ENCODE measurements at places on chromosomes 2 and 18.

DNA sequence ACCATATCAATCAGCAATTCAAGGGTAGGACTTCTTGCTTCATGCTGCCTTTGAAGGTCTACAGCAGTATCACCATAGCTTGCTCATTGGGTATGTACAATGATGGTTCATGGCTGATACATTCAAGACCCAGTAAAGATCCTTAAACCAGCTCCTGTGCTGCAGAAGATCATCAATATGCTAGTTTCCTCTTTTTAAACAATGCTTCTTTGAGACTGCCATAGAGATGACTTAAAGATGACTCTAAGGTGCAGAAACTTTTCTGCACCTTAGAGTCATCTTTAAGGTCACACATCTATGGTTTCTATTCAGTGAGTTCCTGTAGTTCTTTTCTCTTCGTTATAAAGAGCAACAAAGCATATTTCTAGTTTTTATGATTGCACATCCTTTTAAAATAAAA, 102.8 kb upstream of the KLHL14 start:
- DNase-seq = no peak

GRCh38 chr2:36584148-36584794, 13.7 kb downstream of the FEZ2 start:
- no peak for DNase-seq

- no peak for DNase-seq
Measured at GRCh38 chr2:101751276-101751815, 53.8 kb downstream of the MAP4K4 start.

GRCh38 chr2:11669454-11670291, at the start of gene NTSR2:
Gene NTSR2 (minus strand): TSS chr2:11670195. CDS start chr2:11670129, 66 bp downstream.
- no peak for DNase-seq

- DNase-seq = no peak
Measured at GRCh38 chr2:138703242-138703641, 76.9 kb downstream of the NXPH2 start.

GRCh38 chr2:109185821-109186570, 57.0 kb downstream of the SH3RF3 start:
- DNase-seq = no peak

GRCh38 chr18:13836559-13836958, 12.6 kb downstream of the MC5R start:
- no peak for DNase-seq

DNA sequence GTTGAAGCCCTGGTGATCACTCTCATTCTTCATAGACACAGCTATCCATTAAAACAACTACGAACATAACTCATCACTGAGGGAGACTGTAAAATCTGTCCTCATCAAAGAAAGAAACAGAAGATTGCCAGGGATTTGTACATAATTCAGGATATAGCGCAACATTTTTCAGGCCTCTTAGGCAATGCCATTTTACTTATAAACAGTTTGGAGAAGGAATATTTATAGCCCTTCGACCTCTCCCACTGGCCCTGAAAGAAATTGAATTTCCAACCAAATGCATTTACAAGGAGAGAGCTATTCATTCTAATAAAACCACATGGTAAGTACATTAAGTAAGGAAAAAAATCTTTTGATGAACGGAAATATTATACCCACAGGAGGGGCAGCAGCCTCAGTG, 295.0 kb downstream of the RAD51AP2 start:
- DNase-seq = no peak

- no peak for DNase-seq
Measured at GRCh38 chr18:11047156-11047555, 102.2 kb downstream of the PIEZO2 start.

DNA sequence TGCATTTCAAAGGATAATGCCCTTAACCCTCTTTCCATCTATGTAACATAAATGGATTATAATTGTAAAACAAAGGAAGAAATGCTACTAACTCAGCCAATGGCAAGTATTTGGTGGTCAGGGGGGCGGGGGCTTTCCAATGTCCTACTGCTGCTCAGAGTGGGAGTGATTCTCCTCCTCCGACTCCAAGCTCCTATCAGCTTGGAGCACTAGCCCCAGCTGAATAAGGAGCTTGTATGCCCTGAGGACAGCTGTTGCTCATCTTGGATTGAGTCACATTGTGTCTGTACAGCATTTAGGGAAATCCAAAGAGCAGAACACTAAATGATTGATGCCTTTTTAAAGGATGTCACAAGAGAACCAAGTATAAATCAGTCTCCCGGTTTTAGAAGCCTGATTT, 105.6 kb upstream of the ZNF521 start:
- no peak for DNase-seq

- DNase-seq = no peak
Measured at GRCh38 chr18:53422896-53423295, 801.6 kb downstream of the MBD2 start.

DNA sequence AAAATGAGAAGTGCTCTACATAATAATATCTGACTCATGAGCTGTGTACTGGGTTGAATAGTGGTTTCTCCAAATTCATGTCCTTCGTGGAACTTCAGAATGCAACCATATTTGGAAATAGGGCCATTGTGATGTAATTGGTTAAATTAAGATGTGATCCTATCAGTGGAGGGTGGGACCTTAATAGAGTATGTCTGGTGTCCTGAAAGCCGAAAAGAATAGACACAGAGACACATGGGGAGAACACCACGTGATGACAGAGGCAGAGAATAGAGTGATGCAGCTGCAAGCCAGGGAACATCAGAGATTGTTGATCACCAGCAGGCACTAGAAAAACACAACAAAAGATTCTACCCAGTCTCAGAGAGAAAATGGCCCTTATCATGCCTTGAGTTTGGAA, 310.1 kb downstream of the EXOC6B start:
- DNase-seq = no peak

DNA sequence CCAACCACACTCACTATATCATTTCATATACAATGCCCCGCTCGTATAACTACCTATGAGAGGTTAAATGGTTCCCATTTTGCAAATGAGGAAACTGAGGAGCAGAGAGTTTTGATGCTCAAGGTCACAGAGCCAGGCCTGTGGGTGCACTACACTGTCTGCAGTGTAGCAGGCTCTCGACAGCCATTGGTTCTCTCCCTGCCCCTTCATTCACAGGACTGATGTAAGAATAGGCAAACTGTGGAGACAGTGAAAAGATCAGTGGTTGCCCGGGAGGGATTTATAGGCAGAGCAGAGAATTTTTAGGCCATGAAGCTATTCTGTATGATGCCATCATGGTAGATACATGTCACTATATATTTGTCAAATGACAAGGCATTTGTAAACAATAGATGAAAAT, 39.0 kb upstream of the LBH start:
- no peak for DNase-seq

DNA sequence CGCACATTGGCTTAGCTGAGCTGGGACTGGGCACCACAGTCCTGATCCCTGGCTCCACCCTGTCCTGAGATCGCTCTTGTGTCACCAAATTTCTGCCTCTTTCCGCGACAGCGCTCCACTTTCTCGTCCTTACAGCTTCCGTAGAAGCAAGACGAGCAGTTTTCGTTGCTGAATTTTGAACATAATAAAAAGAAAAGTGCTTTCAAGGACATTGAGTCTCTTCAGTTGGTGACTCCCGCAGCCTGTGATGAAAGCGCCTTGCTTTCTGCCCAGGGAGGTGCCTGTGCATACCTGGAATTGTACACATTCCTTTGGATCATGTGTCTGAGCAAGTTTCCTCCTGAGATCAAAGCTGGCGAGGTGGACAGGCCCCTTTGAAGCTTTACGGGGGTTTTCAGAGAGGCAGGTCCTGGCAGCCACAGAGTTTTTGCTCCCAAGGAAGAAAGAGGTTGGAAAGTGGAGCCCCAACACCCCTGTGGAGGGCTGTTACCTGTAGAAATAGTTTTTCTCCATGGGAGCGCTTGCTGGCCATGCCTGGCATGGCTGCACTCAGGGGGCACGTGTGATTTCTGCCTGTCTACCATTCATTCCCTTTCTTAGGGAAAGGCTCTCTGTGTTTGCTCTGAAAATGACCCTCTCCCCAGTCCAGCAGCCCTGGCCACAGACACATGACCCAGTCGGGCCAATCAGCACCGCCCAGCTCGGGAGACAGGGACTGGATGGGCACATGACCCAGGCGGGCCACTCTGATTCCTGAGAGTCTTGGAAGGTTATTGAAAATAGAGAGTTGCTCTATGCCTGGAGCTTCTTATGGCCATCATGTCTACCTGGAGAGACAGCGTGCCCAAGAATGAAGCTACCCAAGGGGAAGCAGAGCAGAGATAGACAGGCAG, 115.6 kb upstream of the OTOS start:
- no peak for DNase-seq

DNA sequence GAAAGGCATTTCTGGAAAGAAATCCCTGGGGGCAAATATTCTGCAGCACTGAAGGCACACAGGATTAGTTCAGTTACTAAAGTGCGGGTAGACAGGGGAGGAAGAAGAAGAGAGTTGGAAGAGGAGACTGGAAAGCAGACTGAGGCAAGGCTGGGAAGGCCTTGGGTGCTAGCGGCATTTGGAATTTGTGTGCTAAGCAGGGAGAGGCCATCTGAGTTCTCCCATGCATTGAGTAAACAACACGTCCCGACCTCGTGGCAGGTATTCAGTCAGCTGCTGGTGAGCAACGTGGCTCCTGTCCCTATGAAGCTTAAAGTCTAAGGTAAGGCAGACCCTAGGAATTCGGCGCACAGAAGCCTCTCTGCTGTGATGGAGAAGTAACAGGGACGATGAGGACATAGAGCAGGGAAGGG, 30.7 kb downstream of the ATP8B1 start:
- DNase-seq = no peak

GRCh38 chr18:3710712-3711301, 260.8 kb downstream of the TGIF1 start:
- DNase-seq = no peak

- no peak for DNase-seq
Measured at GRCh38 chr2:196696423-196697079, 57.0 kb downstream of the CCDC150 start.

DNA sequence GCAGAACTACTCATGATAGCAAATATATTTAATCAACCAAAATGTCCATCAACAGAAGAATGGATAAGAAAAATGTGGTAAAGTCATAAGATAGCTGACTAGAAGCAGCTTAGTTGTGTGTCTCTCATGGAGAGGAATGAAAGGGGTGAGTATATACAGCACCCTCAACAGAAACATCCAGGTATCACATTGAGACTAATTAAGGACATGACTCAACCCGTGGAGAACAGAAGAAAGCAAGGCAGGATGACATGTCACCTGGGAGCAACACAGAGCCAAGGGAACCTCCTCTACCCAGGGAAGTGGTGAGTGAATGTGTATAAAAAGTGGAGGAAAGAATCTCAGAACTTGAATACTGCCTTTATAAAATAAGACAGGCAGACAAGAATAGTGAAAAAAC, 1695.0 kb upstream of the CELF4 start:
- DNase-seq = no peak

GRCh38 chr2:99140056-99140859, 1.2 kb upstream of the C2orf15 start:
- DNase-seq = no peak

- DNase-seq = no peak
Measured at GRCh38 chr18:72436401-72436800, 107.7 kb downstream of the CBLN2 start.

DNA sequence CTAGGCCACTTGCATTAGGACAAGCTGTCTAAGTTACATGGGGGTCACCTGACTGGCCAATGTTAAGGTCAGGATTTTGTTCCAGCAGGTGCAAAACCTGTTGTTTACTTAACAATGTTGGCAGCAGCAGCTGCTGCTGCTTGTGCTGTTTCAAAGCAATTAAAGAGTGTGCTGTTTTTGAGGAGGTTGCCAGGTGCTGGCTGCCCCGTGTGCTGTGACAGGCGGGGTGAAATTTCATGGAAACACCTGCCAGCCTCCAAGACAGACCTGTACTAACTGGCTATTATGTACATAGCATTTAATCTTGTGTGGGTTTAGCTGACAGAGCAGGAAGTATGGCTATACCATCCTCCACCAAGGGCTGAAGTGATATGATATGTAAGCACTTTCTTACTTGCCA, 224.9 kb downstream of the ASXL3 start:
- DNase-seq = peak; percentile 4

DNA sequence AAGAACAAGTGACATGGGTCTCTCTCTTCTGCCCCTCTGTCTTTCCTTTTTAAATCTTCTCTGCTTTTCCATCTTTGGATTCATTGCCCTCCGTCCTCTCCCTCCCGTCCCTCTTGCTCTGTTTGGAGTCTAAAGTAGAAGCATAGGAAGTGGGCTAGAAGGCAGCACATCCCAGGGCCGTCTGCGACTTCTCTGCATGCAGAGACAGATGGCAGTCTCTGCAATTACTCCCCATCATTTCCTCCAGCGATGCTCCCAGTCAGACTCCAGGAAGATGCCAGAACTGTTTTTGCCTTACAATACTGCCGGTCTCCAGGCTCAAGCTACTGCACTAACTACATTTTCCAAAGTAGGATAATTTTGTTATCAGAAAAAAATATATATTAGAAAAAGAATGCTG, 35.2 kb upstream of the LPIN2 start:
- no peak for DNase-seq

GRCh38 chr2:193818801-193819499, 1624.2 kb upstream of the TMEFF2 start:
- DNase-seq = no peak

GRCh38 chr2:153858250-153858649, 13.5 kb upstream of the GALNT13 start:
- no peak for DNase-seq

DNA sequence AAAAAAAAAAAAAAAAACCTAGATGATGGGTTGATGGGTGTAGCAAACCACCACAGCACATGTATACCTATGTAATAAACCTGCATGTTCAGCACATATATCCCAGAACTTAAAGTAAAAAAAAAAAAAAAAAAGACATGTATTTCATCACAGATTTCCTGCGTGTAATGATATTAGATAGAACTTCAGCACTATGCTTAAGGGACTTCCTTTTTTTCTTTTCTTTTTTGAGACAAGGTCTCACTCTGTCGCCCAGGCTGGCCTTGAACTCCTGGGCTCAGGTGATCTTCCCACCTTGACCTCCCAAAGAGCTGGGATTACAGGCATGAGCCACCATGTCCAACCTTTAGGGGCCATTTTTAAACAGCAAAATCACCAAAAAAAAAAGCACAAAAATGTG, 42.0 kb downstream of the NEURL3 start:
- no peak for DNase-seq
